ENCODE measurements at places on chromosomes 4 and X.

DNA sequence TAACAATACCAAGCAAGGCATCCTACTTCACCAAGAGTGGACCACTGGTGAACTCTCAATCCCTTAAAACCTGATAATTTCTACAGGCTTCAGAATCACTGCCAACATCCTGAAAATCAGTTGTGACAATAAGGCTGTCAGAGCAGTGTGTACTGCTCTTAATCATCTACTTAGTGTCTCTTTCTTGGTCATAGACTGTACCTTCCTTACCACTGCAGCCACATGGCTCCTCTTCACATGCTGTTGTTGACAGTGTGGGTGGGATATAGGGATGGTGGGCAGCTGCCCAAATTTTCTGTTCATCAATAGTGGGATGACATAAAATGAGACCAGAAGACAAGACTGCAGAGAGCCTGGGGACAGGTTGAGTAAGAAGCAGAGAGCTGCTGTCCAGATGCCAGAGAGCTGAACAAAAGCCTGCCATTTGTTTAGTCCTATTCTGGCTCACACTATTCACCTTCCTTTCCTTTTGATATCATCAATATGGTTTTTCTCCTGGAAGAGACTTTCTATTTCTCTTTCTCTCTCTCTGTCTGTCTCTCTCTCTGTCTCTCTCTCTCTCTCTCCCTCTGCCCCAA lies 178.9 kb downstream of the MGST2 start:
- DNase-seq, result no peak

DNA sequence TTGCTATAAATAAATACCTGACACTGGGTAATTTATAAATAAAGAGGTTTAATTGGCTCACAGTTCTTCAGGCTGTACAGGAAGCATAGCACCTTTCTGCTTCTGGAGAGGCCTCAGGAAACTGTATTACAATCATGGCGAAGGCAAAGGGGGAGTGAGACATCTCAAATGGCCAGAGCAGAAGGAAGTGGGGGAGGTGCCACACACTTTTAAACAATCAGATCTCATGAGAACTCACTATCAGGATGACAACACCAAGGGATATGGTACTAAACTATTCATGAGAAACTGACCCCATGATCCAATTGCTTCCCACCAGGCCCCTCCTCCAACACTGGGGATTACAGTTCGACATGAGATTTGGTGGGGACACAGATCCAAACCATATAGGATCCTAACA lies 11.7 kb upstream of the TCEAL9 start:
- no peak for DNase-seq

- no peak for DNase-seq
Observed at GRCh38 chr4:6764976-6765620, 17.4 kb upstream of the KIAA0232 start.

DNA sequence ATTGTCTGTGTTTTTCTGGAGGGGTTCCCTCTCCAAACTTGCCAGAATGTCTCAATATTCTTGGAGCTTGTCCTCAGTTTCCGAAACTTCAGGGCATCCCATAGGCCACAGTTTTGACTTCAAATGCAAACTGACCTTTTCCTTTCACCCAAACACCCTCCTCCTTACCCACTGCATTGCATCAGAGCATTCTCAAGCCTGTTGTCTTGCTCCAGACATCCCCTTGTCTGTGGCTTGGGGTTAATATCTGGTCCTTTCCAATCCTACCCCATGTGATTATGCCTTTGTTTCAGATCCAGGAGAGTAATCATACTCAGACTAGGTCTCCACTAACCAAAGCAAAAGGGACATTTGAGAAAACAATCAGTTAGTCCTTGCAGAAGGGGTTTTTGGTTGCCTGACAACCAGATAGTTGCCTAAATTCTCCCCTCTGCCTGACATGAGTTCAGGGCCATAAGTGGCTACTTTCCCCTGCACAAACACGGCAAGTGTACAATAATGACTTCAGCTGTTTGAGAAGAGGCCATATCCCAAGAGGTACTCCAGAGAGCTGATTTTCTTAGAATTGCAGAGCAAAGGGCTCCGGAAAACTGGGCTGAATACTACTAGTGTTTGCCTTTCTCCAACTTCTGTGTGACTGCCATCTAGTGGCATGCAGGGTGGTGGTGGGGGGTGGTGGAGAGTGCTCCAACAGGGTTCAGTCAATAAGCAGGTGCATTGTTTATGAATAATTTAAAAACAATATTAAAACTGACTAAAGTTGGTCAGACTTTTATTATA lies 130.2 kb downstream of the CHRDL1 start:
- DNase-seq, result no peak

DNA sequence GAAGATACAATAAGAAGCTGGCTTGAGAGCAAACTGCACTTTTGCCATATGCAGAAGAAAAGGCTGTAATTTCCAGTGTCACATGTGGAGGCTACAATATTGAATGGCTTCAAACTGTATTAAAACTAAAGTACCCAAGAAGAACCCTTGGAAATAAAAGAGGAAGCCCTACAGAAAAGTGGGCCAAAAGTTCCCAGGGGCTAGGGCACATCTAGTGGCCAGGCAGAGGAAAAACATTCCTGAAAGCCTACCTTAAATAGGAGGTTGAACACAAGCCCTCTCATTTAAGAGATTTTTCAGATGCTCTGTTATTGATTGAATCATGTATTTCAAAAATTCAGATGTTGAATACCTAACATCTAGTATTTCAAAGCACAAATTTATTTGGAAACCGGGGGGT lies 40.6 kb upstream of the PRDX4 start:
- no peak for DNase-seq

GRCh38 chrX:17803449-17803848 lies 57.6 kb downstream of the RAI2 start:
- DNase-seq, result no peak

- no peak for DNase-seq
Observed at GRCh38 chr4:24878636-24879016, 34.2 kb downstream of the CCDC149 start.

GRCh38 chrX:39814391-39814790 lies 283.4 kb downstream of the BCOR start:
- DNase-seq, result no peak

DNA sequence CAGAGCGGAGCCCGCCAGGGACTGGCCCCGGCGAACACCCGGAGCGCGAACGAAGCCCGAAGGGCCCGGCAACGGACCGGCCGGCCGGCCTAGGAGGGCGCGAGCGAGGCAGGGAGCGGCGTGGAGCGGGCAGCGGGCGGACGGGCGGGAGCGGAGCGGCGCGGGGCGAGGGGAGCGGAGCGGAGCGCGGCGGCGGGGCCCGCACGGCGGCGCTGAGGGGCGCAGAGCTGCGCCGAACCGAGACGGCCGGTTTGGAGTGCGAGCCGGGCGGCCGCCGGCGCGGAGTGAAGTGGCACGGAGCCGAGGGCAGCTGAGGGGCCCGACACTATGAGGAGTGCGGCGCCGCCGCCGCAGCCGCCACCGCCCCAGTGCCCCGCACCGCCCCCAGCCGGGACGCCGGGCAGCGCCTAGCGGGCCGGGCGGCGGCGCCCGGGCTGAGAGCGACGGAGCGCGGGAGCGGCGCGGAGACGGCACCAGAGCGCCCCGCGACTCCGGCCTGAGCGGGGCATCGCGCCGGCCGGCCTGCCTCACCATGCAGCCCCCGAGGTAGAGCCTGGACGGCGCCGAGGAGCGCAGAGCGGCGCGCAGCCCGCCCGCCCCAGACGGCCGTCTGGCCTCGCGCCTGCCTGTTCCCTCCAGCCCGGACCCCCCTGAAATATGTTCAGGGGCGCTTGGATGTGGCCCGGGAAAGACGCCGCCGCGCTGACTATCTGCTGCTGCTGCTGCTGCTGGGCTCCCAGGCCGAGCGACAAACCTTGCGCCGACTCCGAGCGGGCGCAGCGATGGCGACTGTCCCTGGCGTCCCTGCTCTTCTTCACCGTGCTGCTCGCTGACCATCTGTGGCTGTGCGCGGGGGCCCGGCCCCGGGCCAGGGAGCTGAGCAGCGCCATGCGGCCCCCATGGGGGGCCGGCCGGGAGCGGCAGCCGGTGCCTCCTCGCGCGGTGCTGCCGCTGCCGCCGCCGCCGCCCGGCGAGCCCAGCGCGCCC lies 793 bp downstream of the NALF2 start:
- no peak for DNase-seq
